ENCODE measurements at places on chromosomes 1 and 21.
A peak's percentile ranks its signal among the peaks of the same experiment; 100 is the strongest.

- peak; percentile 27 for DNase-seq
Observed at GRCh38 chr1:15684468-15685291, 560 bp downstream of the PLEKHM2 start.

DNA sequence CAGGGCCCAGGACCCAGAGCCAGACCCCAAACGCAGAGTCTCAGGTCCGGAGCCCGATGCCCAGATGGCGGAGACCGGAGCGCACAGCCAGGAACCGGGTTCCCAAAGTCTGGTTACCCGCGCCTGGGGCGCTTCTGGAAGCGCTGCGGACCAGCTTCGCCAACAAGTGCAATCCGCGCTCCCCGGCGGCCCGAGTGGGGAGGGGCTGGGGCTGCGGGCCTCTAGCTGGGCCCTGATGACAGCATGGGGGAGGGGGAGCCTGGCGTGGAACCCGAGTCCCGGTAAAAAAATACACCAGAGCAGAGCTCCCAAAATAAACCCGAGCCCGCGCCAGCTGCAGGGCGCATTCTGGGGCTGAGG is 494 bp downstream of the NT5C1A start:
- no peak for DNase-seq

DNA sequence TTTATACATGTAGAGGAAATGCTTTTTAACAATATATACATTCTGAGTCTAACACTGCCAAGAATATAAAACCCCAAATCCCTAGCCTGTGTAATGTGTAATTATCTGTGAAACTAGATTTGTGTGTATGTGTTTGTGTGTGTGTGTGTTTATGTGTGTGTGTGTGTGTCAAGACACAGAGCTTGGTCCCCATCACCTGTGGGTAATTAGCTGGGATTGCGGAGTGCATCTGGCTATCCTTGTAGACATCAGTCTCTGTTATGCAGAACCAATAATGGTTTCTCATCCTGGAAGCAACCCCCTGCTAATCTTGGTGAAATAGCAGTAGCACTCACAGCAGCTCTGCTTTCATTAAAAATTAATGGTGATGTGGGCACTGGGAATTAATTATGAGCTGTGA is 26.3 kb upstream of the ST6GALNAC3 start:
- no peak for DNase-seq

DNA sequence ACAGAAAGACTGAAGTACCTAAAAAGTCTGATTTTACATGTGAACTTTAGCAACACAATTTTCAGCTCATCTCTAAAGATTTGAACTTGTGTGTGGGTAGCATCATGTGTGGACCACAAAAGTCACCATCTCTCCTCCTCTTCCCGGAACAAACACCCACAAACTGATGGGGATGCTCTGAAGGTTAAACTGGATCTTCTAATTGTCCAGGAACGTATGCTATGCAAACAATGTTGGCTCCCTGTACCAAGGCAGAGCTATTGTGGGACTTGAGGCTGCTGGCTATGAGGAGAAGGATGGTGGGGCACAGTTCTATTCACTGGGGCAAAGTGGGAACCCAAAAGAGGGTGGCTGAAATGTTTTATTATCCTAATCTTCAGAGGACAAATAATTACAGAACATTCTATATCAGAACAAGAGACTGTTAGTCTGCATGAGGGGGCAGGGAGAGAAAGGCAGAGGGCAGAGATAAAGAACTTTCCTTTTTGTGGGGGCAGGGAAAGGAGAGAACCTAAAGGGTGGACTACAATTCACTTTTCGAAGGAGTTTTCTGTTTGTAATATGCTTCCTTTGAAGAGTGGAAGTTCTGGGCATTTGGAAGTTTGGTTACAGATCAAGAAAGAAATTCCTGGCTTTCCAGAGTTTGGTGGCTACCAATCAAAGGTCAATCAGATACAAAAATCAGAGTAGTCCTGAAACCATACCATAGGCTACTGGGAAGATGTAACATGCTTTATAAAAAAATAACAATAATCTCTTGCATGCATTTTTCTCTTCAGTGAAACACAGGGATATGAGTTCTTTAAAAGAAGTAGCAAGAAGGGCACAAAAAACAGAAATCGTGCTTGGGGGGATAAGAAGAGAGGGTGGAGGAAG is 62.9 kb downstream of the GADD45A start:
- DNase-seq, result no peak

GRCh38 chr1:67227196-67227595 is 60.9 kb downstream of the IL23R start:
- no peak for DNase-seq

- no peak for DNase-seq
Observed at GRCh38 chr1:194288238-194288637, 1101.8 kb upstream of the B3GALT2 start.

DNA sequence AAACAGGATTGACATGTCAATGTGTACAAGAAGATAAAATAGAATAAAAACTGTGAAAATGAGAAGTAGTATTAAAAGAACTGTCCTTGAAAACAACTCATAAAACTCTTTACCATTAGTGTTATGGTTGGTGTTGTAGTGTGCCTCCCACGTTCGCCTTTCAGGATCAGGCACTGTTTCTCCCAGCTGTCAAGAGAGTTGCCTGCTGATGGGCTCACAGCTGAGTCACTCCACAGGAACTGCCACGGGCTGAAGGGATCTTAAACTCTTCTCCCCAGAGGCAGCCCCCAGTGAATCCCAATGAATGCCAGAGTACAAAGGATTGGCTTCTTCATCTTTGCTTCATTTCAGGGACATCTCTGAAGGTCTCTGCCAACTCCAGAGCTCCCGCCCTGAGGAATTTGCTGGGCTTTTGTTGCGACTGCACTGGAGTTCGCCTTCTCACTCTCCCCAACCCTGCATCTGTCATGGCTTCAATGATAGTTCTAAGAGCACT is 119.6 kb downstream of the ADGRL2 start:
- no peak for DNase-seq

DNA sequence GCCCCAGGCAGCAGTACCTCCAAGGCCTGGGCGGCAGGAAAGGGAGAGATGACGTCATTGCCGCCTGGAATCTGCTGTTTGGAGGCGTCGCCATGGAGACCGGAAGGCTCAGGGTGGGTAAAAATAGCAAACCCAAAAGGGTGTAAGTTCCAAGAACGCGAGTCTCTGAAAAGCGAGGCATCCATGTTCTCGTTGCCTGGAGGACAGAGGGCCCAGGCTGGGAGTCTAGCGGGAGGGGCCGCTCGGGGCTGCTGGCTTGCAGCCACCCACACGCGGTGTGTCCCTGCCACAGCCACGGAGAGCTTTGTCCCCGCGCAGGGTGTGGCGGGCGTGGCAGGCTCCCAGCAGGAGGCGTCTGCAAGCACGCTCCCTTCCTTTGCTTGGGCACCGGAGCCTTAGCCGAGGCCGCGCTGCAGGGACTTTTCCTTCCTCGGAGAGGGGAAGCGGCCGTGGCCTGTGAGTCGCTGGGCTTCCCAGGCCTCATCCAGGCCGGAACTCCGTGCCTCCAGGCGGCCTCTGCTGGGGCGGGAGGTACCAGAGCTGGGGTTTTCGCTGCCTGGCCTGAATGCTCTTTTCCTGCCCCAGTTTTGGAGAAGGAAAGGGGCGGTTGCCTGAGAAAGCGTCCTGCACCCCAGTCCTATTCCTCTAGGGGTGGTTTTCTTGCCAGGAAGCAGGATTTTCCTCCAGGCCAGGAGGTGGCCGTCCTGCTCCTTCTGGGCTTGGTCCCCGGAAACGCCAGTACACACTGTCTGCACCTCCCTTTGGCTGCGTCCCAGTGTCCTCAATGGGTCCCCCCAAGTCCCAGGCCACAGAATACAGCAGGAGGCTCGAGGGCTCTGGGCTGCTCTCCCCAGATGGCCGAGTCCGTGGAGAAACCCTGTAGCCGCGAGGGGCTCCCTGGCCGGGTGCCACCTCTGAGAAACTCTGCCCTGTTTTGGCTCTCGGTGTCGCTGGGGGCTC is 15.3 kb upstream of the SKI start:
- DNase-seq, result peak; percentile 78

GRCh38 chr1:204125759-204126351 is 26.0 kb downstream of the ETNK2 start:
- DNase-seq, result no peak

DNA sequence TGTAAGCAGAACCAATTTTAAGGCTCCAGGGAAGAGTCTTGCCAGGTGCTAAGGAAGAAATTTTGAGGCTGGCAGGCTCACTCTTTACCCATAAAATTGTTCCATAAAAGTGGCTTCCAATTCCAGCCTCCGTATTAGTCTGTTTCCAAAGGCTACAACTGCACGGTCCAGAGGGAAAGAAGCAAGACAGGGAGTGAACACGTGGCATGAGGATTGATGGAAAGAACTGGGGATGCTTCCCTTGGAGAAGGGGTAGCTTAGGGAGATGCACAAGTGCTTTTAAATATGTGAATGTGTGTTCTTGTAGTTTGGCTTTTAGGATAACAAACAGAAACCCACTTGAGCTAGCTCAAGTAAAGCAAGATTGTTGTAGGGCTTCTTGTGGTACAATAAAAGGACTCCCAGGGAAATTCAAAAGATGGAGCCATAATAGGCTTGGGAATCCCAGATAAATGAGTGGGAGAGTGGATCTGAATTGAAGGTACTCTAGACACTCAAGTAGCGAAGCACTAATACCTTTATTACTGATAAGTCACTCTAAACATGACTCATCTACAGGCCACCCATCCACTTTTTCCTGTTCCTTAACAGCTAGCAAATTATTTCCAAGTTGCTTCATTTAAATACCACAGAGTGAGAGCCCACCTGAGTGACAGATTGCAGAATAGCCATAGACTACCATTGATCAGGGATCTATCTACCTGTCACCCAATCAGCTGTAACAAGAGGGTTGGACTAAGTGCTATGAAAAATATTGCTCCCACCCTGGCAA is 34.8 kb upstream of the NPL start:
- DNase-seq, result no peak

DNA sequence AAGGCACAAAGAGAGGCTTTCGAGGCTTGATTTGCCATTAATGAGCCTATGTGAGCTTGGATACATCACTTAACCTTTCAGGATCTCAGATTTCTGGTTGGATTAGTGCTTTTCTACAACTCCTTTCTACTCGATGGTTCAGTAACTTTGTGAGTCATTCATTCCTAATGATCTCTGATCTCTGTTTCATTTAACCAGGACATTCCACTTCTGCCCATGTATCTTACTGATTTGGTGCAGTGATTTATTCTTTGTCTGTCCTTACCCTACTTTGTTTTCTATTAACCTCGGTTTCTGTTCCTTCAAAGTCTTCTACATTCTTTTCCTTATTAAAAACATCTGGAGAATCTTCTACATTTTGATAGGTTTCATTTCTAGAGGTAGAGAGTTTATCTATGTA is 94.6 kb upstream of the ZBTB18 start:
- DNase-seq, result no peak

GRCh38 chr1:82032068-82032467 is 231.3 kb downstream of the ADGRL2 start:
- DNase-seq, result no peak

GRCh38 chr1:208134491-208134890 is 109.7 kb downstream of the PLXNA2 start:
- no peak for DNase-seq

- DNase-seq, result no peak
Observed at GRCh38 chr1:100164216-100164615, 13.8 kb downstream of the LRRC39 start.
